Stimulated activated CD8-positive, alpha-beta memory T cell treated with anti-CD3 and anti-CD28 coated beads, Interleukin-4, amount 100 ng/mL, for 4 hours (primary cell): ENCODE measurements at places on chromosomes 13 and 19.
A peak's percentile ranks its signal among the peaks of the same experiment; 100 is the strongest.

- DNase-seq: no peak
These were observed 465.1 kb upstream of the PCDH20 start for GRCh38 chr13:61880578-61881283.

DNA sequence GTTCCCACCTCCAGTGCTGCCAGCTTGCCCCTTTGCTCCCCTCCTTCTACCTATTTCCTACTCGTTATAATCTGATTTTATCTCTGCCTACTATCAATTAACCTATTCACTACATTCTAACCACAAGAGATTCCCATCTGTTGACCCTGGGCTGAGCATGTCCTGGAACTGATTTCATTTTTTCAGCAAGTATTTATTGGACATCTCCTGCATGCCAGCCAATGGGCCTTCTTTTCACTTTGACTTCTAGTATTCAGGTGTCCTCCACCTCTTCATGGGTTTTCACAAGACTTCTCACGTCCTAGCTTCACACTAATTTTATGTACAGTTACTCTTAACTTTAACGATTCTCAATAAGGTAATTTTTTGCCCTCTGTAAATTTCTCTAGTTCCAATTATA lies 282.7 kb upstream of the KLHL1 start:
- no peak for DNase-seq

GRCh38 chr13:26538363-26539317 lies 18.8 kb upstream of the WASF3 start:
- DNase-seq: no peak

DNA sequence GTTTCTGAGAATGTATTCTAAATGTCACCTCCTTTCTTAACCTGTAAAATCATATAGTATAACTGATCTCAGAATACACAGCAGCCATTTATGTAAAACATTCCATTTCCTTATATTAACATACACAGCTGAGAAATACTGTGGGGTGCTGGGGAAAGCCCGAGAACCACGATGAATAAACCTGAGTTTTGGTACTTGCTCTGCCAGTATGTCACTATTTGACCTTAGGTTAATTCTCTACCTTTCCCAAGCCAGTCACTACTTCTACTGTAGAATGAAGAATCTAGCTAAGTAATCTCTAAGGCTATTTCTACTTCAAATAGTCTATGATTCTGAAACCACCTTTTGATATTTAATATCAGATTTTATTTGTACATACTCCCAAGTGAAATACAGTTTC lies 173.7 kb downstream of the TBC1D4 start:
- DNase-seq: no peak

DNA sequence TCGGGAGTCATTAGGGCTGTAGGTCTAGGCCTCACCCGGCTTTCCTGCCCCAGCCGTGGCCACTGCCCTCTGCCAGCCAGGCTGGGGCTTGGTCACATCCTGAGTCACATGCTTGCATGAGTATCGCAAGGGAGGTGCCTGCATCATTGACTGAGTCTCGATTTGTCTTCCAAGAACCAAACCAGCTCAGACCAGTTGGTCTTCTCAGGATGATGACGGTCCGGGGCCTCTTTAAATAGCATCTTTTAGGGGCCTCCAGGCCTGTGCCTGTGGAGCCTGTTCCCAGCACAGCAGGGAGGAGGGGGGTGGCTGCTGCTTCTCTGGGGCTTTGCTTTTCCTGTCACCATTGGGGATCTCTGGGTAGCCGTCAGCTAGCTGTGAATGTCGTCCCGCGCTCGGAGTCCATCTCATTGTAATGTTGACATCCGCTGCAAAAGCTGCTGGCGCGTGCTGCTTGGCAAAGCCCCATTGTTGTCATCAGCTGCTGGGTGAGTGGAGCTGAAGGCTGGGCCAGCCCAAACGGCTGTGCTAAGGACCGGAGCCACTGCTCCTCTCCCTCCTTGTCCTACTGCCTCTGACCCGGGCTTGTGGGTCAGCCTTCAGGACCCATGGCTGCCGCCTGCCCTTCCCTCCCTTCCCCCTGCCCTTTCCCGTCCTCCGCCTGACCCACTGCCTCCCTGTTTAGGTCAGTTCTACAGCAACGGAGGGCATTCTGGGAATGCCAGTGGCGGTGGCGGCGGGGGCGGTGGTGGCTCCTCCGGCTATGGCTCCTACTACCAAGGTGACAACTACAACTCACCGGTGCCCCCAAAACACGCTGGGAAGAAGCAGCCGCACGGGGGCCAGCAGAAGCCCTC lies 14.3 kb upstream of the QTRT1 start:
- DNase-seq: no peak

- no peak for DNase-seq
These were observed 3.5 kb upstream of the TLE5 start for GRCh38 chr19:3065675-3066357.

- DNase-seq: no peak
These were observed at the start of gene HOOK2 for GRCh38 chr19:12774588-12775555. TSS of gene HOOK2 (minus strand) at chr19:12775552. CDS start at chr19:12775449, 103 bp downstream.

DNA sequence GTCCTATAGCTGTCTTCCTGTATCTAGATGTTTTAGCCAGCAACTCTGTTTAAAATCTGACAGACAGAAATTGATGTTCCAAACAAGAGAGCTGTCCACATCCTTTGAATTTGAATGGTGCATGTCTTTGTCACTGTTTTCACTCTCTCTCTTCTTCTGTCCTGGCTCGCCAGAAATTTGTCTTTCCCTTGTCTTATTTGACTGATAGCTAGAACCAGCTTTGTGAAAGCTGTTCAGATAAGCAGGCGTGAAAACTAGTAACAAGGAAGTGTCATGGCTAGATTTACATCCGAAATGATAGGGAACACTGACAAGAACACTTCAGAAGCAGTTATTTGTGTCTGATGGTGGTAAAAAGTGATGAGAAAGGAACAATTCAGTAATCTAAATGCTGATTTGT lies 354.9 kb upstream of the SLITRK1 start:
- no peak for DNase-seq

DNA sequence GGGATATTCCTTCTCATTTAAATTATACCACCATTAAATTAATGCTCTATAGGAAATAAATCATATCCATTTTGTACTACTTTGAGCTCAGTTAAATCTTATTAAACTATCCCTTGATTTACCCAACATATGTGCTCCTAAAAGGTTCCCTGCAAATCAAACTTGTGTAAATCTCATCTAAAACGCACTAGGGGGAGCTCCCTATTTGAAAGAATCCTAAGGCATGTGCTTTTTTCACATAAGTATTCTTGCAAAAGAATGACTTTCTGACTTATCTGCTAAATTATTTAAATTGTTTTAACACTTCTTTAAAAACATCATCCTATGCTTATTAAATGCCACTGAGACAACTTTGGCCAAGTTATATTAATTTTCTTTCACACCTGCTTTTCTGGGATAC lies 7.9 kb downstream of the INTS6 start:
- DNase-seq: no peak

DNA sequence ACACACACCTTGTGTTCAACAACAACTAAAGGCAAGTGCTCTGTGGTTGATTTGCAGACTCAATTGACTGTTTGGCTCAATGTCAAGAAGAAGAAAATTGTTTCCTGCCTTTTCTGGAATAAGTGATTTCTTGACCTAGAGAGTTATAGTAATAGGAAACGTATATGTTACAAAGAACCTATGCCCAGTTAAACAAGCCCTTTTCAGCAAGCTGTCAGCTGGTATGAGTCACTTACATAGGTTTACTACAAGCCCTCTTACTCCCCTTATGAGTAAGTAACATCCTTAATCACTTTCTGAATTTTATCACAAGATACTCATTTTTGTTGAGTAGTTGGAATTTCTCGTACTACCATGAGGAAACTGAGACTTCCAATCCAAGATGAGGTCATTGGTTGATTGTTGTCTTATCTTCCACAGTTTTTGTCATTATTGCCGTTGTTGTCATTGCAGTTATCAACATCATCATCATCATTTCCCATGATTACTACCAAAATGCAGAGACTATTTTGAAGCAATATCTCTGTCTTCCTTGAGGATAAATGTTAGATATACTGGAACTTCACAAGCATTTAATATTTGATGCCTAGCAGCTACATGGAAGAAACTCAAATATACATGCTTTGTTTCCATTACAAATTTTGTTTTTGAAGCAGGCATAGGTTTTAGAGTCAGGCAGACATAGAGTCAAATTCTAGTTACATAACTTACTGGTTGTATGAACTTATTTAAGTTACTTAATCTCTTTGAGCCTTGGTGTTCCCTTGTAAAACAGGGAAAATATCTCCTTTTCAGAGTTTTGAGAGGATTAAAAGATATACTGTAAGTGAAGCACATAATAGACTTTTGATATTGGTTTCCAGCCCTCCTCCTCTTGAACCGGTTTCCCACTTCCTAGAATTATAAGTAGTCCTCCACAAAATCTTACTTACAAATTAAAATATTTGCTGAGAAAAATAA lies 106.0 kb downstream of the RAP2A start:
- no peak for DNase-seq

- DNase-seq: no peak
These were observed 1278.8 kb upstream of the MIR17HG start for GRCh38 chr13:90068658-90069057.

GRCh38 chr13:24931450-24932251 lies 164.3 kb upstream of the PABPC3 start:
- no peak for DNase-seq

GRCh38 chr19:9878511-9879196 lies 43.5 kb downstream of the PIN1 start:
- no peak for DNase-seq

GRCh38 chr13:46926916-46927590 lies 30.2 kb upstream of the HTR2A start:
- DNase-seq: no peak

DNA sequence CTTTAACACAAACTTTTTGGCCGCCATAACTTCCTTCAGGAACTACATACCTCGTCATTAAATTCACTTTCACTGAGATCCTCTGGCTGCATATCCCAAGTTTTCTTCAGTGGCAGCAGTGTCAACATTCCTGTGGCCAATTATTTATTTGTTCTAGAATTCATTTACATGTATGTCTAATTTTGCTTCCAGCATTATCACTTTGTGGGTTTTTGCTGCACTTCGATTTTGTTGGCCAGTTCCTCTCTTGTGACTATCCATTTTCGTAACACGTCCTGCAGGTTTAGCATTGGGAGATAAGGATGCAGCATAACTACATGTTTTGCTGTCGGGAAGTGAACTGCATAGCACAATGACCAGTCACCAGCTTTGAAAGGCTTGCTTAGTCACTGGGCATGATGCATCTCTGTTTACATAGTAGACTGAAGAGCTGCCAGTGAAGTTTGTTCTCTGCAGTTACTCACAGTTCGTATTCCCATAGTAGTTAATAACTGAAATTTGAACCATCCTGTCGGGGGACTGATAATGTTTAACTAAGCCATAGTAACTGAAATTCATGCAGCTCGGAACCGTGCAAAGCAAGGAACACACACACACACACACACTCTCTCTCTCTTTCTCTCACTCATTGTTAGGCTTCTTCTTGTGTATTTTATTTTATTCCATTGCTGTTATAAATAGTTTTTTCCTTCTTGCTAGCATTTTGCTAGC lies 28.3 kb downstream of the ZNF507 start:
- DNase-seq: no peak

GRCh38 chr13:31160857-31161556 lies 697 bp downstream of the HSPH1 start:
- peak; percentile 16 for DNase-seq

GRCh38 chr19:46213156-46213555 lies 16.4 kb upstream of the IGFL1 start:
- DNase-seq: no peak

GRCh38 chr19:46019270-46019669 lies 3.6 kb downstream of the PGLYRP1 start:
- DNase-seq: no peak

DNA sequence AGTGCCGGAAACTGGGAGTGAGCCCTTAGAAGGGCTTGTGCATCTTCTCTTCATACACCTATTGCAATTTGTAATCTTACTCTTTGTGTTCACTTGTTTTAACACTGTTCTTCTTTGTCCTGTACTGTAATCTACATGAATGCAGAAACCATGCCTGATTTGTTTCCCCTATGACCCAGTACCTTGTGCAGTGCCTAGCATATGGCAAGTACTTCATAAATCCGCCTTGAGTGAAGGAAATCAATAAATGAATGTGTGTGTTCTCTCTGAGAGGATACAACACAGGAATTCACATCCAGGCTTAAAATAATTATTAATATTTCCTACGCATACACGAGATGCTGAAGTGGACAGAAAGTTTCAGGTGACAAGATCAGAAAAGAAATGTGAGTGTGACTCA lies 172.6 kb downstream of the GPC6 start:
- no peak for DNase-seq

DNA sequence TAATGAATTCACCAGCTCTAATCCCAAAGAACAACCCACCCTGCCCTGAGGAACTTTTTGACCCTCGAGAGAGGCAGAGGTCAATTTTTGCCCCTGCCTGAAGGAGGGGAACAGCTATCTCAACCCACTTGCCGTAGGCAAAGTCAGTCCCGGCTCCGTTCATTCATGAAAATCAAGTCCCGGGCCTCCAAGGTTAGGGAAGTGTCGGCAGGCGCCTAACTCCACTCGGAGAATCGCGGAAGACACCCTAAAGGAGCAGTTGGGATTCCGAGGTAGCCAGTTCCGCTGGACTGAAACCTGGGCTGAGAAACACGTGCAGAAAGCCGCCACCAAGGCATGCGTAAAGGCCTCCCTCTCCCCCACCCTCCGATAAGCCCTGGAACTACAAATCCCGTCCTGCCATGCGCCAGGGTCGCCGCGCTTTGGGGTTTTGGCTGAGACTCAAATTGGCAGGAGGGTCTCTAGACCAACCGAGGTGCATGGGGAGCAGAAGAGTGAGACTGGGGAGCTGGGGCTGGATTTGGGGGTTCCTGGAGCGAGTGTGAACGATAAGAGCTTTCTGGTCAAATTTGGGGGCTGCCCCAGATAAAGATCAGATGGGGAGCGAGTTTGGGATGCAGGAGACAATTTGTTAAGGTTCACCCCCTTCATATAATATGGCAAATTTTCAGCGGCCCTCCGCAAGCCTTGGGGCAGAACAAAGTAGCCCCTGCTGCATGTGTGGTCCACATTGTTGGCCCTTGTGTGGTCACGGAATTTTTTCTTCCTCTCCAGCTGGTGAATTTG lies at the start of gene TNPO2:
TNPO2 (minus strand) TSS at position 292 of the 786 bp plus-strand sequence. CDS start 2,955 bp downstream, outside the sequence.
- DNase-seq: peak; percentile 40

DNA sequence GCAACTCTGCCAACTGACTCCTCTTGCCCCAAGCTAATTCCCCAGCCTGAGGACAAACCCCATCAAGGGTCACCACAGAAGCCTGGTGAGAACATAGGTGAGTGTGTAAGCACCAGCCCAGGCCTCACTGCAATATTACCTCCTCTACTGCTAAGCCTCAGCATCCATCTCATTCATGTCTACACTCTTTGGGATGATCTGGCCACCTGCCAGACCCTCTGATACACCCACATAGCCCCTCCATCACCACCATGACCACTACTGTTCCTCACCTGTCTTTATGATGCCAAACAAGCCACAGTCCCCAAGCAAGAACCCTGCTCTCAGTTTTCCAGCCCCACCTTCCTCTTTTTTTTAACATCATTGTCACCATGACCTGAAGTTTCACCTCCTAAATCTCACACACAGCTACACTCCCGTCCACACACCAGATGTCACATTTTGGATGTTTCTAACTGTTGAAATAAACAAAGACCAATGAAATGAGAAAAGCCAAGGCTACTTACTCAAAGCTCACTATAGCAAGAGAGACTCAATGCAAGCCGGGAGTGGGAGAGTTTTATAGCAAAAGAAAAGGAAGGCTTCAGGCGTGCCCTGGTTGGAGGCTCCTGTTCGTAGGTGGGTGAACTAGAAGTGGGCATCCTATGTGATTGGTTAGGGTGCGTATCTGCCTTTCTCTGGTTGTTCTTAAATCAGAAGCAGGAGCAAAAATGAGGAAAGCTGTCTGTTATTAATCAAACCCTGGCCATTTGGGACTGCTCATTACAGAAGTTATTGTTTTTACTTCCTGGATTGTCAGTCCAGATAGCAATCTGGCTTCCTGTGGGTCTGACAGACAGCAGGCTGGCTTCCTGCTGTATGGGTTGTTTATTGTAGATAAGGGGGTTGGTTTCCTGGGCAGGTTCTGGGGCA lies 2.0 kb downstream of the ZNF792 start:
- no peak for DNase-seq
